ENCODE measurements at places on chromosomes 5 and 9.

DNA sequence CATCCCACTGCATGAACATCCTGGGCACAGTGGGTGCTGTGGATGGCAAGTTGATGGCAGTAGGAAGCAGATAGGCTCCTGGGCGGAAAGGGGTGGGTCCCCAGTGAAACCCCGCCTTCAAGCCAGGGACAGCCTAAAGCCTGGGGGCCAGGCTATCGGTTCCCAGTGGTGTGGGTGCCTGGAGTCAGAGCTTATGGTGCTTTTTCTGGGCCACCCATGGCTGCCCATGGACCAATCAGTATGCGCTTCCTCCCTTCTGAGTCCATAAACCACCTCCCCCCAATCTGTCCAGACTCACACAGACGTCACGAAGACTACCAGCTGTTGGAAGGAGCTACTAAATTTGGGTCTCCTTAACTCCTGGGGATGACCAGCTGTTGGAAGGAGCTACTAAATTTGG, 17.5 kb upstream of the ECPAS start:
- no peak for DNase-seq

- no peak for DNase-seq
Measured at GRCh38 chr5:9374025-9374424, 171.8 kb downstream of the SEMA5A start.

DNA sequence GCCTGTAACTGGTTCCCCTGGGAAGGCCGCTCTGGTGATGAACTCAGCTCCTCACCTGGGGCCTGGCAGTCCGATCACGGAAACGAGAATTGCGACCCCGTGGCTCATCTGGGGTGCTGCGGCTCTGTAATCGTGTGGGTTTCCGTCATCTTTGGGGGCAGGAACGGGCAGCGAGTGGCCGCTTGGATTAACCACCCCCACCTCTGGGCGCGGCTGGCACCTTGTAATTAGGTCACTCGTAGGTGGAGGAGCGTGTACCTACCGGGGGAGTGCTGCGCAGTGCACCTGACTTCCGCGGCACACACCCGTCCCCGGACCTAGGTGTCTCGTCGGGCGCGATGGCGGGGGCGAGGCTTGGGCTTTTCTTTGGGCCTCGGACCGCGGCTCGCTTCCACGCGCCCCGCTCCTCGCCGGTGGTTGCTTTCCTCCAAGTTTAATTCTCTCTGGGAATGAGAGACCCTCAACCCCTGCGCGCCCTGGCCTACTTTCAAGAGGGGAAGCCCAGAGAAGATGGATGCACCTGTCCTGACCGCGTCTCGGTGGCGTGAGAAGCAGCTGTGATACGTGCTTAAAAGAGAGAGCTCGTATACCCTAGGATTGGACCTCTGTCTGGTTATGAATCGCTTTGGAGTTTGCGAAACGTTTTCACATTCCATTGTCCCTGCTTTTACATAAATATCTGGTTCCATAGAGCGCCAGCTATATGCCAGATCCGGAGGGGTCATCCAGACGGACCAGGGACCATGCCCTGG, 744 bp upstream of the PPP2CA start:
- no peak for DNase-seq

GRCh38 chr5:151808451-151809169, 36.9 kb downstream of the G3BP1 start:
- DNase-seq = no peak

DNA sequence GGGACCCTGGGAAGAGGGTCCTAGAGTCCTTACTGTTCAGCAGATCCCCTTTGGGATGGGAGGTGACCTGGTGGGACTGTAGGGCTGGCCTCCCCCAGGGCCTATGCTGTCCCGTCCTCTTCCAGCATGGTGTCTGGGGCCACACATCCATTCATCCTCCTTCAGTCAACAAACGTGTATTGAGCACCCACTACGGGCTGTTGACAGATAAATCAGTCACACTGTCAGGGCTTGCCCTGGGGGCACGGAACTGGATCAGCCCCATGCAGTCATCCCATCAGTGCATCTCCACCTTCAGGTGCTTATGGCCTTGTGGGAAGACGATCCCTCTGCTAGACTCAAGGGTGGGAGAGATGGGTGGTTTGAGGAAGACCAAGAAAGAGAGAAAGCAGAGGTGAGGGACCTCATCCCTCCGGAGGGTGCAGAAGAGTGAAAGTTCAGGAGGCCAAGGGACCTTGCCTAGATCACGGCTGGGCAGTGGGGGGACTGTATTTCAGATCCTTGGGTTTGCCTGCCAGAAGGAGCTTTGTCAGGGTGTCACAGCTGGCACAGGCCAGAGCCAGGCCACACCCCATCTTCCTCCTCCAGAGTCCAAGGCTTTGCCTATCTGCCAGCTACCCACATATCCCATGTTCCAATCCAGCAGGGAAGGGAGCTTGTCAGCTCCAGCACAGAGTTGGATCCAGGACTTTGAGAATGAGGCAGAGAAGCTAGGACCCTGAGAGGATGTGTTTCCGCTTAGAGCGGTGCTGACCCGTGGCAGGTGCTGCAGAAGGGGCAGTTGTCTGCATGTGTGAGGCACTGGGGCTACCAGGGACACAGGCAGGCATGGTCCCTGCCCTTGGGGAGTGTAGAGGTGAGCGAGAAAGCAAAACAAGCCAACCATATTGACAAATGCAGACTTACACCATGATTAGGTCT, 30.5 kb downstream of the COL27A1 start:
- no peak for DNase-seq
